ENCODE measurements at places on chromosomes 3 and 15. TPM values are rescaled to one million over a fixed set of nuclear protein-coding genes. Genes with fewer than 3 reads are reported as not detected.

Gene FBLN2
- 96.6 TPM for total RNA-seq

DNA sequence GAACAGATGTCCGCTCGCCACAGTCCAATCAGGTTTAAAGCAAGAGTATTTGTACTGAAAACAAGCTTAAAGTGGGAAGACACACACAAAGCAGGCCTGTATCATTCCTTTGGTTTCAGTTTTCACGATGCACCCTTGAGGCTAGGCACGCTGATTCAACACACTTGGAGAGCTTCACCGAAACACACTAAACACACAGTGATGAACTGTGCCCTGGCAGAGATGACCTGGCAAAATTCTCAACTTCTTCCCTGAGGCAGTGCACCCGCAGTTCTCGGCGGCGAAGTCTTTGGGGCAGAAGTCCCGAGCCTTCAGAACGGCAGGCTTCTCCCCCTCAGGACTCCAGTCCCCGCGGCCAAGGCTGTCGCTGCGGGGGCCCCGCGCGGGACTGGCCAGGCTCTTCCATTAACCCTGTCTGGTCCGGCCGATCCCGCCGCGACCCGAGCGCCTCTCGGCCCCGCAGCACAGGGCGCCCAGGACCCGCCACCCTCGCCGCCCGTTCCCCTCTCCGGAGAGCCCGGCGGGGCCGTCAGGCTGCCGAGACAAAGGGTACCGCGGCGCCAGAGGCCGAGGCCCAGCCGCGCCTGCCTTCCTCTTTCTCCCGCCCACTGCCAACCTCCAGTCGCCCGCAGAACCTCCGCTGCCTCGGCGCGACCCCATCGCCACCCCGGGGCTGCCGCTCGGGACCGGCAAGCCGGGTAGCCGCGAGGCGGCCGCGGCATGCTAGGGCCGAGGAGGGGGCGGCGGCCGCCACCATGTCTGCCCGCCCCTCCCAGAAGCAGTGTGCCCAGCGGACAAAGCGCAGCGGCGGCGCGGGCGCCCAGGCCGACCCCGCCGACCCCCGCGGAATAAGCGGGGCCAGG, 792 bp downstream of the GABPB1 start:
- peak; percentile 91 for DNase-seq

- no peak for DNase-seq
These were observed 46.3 kb downstream of the FMN1 start for GRCh38 chr15:33148129-33148751.

Gene SLC9C1
- total RNA-seq = 0.20 TPM

Gene LEKR1
- 0.76 TPM for total RNA-seq

DNA sequence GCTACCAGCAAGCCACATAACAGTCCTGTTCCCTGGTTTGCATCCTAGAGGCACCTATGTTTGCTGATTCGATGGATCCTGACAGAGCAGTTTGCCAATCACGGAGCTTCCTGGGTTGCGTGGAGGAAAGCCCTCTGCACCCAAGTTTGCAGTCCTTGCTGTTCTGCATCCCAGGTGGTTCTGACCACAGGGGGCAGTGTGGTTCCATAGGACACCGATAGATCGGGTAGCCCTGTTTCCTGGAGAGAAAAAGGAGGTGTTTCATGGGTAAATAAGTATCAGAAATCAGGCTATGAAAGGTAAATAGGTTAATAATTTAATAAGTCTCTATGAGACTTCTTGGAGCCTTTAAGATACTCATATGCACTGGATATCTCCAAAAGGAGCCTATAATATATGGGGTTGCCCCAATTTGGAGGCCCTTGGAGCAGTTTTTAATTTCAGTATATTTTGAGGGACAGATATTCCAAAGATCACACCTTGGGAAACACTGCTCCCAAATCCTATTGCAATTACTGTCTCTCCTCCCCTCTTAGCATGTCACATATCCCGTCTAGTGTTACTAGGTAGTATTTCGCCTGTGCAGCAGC, 194.6 kb upstream of the TPM1 start:
- peak; percentile 45 for DNase-seq

DNA sequence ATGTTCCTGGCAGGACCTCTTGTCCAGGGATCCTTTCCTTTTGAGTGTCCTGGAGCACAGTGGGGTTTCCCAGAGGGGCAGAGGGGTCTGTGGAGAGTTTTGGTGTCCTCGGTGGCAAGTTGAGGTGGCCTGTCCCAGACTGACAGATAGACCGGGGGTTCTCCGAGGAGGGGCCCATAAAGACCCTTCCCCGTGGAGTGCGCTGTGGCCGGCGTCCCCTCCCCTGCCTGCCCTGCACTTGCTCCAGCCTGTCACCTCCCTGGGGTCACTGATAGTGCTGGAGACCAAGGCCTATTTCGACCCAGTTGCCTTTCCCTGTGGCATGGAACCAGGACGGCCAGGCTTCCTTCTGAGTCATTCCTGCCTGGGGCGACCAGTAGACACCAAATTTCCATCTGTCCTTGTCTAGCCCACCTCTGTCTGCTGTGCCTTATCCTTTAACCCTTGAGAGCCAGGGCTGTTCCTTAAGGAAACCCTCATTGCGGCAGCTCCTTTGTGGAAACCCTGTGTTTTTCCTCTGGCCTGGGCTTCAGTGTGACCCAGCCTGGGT, 2.9 kb downstream of the MUC4 start:
- no peak for DNase-seq

Gene ADPGK
- total RNA-seq = 89.6 TPM

DNA sequence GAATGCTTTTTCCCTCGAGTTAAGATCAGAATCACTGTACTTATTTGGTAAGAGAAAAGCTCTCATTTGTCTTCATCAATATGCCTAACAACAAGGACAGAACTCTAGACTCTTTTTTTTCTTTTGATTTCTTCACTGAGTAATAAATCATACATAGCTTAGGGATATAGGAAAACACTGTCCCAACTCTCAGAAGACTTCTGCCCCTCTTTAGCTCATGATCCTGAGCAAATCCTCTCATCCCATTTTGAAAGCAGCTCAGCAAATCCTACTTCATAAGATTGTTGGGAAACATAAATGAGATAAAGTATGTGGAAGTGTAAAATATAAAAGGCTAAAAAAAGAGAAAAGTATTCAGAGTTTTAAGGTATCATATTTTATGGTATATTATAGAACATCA, 141.7 kb downstream of the ATP8B4 start:
- DNase-seq = no peak

GRCh38 chr3:78804251-78805037, 963.4 kb downstream of the ROBO1 start:
- DNase-seq = no peak

DNA sequence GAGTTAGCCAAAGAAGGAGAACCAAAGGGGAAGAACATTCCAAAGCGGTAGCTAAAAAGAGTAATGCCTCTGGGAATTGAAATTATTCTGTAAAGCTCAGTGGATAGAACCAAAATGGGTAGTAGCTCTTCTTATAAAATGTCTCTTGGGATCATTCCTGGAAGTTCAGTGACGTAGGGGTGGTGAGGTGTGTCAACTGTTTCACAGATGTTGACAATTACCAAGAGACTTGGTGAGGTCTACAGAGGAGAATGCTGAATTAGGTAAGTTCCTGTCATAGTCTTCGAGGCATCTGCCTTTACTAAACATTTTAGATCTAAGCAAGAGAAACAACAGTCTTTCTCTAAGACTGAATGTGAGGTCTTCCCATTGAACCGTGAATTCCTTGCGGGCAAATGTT, 67.8 kb downstream of the TPRG1 start:
- no peak for DNase-seq

DNA sequence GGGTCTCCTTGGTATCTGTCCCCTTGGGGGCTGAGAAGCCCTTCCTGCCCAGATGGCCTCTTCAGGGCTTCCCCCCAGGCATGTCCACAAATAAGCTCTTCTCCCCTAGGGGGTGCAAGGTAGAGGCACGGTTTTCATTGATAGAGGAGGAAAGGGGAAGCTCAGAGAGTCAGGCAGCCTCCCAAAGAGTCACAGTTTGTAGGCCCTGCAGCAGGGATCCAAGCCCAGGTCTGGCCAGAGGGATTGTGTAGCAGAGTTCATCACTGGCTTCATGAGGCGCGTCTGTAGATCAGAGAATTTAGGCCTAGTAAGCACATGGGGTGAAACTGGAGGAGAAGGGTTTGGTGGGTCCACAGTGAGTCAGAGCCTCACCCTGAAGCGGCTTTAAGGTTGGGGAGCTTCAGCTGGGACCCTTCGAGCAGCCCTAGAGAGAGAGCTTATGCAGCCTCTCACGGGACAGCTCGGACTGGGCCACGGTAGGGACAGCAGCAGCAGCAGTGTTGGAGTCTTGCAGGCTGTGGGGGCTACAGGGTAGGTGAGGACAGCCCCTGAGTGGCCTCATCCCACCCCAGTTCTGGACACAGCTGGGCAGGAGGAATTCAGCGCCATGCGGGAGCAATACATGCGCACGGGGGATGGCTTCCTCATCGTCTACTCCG, 37.5 kb upstream of the ESYT3 start:
- DNase-seq = no peak

Gene EIF2A
- total RNA-seq = 84.8 TPM

DNA sequence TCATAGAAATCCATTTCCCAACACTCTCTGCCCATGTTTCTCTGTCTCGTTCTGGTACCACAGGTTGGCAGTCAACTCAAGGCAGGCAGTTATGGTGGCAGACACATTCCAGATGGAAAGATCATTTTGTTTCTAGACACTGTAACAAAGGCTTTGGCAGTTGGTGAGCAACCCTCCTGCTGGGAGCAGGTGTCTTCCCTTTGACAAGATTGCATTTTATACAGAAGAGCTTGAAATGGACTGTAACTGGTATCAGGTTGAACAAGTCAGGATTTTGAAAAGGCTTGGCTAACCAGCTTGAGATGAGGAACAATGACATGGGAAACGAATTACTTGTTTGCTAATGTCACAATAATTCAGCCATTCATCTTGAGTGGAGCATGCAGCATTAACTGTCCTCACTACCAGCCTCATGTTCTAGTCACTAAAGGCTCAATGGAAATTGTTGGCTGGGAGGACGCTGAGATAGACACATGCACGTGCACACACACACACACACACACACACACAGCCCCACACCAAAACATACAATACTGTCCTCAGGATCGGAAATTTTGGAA, 170.0 kb downstream of the SEMA6D start:
- no peak for DNase-seq

DNA sequence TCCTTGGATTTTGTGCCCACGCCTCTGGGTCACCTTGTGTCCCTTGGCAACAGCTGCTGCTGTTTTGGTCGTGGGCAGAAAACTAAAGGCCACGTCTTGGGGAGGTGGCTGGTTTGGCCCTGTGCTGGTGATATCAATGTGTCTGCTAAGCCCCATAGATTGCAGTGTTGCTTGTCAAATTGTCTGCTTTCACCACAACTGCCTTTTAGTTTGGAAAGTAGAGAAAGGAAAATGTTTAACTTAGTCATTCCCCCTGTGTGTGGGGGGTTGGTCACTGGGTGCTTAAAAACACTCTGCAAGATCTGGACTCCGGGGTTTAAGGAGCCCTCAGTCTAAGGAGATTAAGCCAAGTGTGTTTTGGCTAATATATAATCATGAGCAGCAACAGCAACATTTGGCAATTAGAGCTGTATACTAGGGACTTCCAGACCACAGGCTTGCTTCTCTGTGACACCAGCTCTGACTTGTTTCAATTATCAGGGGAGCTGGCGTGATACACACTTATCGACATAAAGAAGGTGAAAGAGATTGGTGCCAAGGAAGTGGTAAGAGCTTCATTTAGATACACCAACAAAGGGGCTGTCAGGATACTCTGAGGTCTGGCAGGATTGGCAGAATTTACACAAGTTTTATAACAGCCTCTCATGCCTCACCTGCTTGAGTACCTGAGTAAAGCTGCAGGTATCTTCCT, 3.5 kb downstream of the SMAD3 start:
- no peak for DNase-seq

- no peak for DNase-seq
These were observed 8.6 kb downstream of the MAPKAPK3 start for GRCh38 chr3:50625231-50626182.

Gene MUC20
- total RNA-seq = 7.7 TPM

DNA sequence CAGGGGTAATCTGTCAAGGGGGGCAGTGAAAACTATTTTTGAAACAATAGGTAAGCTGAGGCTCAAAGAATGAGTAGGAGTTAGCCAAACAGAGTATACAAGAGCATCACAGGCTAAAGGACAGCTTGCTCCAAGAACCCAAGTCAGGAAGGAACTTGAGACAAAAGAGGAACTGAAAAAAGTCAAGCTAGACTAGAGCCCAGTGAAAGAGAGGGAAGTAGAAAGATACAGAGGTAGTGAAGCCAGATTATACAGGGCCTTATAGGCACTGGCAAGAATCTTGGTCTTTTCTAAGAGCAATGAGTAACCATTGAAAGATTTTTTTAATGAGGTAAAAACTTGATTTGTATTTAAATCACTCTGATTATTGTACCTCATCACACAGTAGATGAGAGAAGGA, 69.9 kb downstream of the FILIP1L start:
- DNase-seq = no peak

Gene SUCNR1
- total RNA-seq = 1.9 TPM

GRCh38 chr3:123292321-123293310, 90.9 kb downstream of the SEC22A start:
- DNase-seq = peak; percentile 14

Gene SEMA3B
- total RNA-seq = 92.7 TPM

GRCh38 chr3:132008837-132009236, 26.0 kb downstream of the CPNE4 start:
- no peak for DNase-seq

Gene BFSP2
- total RNA-seq = not detected

Gene FETUB
- not detected for total RNA-seq

GRCh38 chr3:187706971-187707370, 4.6 kb upstream of the RTP2 start:
- DNase-seq = peak; percentile 70

DNA sequence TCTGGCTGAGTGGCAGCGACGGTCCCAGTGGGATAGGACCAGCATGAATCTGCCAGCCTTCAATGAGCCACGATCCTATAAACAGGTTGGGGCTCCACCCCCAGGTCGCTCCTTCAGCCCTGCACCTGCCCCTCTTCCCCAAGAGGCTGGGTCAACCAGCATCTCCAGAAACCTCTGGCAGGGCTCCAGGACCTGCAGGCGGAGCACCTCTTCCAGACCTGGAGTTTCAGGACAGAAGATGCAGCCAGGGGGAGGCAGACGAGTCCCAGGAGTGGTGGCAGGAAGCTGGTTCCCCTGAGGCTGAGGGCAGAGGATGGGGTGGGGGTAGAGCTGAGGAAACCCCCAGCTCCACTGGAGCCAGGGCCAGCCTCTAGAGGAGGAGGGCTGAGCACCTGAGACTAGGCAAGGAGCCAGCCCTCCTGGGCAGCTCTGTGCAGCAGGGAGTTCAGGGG, at the start of gene PLA2G4D:
TSS of gene PLA2G4D (minus strand) at position 51 of the 452 bp plus-strand sequence. CDS start 103 bp downstream, outside the sequence.
- peak; percentile 50 for DNase-seq

- DNase-seq = no peak
These were observed 2.2 kb downstream of the CCDC32 start for GRCh38 chr15:40562691-40563090.

DNA sequence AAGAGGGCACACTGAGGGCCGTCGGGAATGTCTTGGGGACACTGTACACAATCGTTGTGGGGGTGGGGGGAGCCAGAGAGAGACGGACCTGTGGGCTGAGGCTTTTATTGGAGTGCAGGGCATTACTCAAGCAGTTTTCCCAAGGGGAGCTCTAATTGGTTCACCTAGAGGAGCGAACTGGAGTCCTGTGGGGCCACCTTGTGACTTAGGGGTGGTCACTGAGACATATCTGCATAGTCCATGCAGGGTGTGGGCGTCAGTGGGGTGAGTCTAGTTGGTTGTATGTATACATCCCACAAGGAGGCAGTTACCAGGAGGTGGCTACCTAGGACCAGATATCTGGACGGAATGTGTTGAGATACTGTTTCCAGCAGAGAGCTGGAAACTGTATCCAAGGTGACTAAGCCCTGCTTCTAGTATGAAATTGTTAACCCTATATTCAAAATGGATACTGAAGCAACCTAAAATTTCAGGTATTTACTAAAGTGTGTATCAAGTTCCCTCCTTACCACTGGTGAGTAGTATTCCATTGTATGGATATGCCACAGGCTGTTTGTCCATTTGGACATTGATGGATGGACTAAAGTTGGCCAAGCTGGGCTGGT, 2.6 kb upstream of the PIGZ start:
- no peak for DNase-seq

Measured in left lung (tissue), 14 donors.